NCI-H187 (cell line): ENCODE measurements at places on chromosomes 6 and 20.

- no peak for DNase-seq
Observed at GRCh38 chr6:43766964-43767461, 3.0 kb upstream of the VEGFA start.

DNA sequence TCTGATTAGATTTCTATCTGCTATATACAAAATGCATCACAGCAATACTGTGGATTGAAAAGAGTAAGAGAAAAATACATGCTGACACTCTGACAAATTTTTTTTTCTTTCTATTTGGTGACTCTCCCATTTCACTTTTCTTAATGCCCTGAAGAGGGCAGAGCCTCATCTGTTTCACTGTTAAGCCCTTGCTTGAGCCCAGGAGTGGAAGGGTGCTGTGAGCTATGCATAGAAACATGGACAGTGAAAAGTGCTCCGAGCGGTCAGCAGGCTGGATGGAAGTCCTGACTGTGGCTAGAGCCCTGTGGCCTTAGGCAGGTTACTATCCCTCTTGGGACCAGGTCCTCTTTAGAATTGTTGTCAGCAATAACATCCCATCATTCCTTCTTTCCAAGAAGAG lies 17.4 kb upstream of the CSE1L start:
- DNase-seq: no peak

DNA sequence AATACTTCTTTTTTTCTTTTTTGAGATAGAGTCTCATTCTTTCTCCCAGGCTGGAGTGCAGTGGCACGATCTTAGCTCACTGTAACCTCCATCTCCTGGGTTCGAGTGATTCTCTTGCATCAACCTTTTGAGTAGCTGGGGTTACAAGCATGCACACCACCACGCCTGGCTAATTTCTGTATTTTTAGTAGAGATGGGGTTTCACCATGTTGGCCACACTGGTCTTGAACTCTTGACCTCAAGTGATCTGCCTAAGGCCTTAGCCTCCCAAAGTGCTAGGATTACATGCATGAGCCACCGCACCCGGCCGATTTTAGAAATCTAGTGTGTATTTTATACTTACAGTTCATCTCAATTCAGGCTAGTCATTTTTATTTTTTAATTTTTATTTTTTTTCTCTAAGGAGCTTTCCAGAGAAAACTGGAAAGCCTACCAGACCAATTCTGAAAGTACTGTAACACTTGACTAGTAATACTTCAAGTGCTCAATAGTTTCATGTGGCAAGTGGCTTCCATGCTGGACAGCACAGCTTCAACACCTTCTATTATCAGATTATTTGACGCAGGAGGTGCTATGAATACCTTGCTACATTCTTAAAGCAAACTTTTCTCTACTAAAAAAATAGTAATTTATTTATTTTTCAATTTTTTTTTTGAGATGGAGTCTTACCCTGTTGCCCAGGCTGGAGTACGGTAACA lies 25.0 kb downstream of the POLR1C start:
- DNase-seq: no peak

GRCh38 chr6:11586536-11586935 lies 49.0 kb downstream of the TMEM170B start:
- no peak for DNase-seq

- no peak for DNase-seq
Observed at GRCh38 chr6:3873051-3873450, 23.9 kb downstream of the FAM50B start.

DNA sequence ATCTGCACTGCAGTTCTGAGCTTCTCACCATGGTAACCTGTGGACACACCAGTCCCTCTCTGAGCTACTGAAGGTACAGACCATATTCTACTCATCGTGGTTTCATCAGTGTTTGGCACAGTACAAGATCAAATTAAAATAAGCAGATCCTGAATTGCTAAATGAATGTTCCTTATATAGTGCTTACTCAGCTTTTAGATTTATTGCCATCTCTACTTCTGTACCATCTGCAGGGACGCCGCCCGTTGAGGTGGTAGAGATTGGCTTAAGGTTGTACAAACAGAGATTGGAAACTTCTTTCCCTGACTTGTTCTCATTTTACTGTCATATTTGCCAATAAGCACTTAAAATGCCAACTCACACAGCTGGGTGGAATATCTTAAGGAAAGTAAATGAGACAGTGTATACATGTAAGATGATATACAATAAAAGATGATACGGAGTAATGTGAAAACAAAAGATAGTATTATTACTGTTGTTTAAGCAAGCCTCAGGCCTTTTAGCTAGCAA lies 223.4 kb upstream of the FOXQ1 start:
- no peak for DNase-seq

GRCh38 chr20:496126-496696 lies 33.9 kb upstream of the TBC1D20 start:
- no peak for DNase-seq

DNA sequence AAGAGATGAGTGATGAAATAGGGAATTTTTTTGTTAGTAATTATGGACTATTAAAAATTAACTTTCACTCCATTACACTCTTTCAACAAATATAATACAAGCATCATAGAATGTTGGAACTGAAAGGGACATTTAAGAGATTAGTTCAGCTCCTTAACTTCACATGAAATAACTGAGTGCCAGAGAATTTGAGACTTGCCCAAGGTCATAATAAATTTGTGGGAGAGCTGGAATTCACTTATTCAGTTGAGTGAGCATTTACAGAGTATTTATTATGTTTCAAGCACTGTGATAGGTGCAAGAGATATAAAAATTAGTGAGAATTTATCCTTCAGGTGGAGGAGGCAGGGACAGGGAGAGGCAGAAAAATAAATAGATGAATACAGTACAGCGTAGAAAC lies 154.6 kb downstream of the KCNQ5 start:
- DNase-seq: no peak

GRCh38 chr6:82220167-82220566 lies 27.4 kb downstream of the IBTK start:
- no peak for DNase-seq

DNA sequence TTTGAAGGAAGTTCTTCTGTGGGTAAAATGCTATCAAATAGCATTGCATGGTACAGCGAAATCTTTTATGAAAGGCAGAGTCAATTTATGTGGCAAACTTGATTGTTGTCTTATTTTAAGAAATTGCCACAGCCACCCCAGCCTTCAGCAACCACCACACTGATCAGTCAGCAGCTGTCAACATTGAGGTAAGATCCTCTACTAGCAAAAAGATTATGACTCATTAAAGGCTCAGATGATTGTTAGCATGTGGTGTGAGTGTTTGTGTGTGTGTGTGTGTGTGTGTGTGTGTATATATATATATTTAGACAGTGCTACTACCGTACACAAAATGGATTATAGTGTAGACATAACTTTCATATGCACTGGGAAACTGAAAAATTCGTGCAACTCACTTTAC lies 27.8 kb downstream of the LRRN4 start:
- DNase-seq: no peak

- no peak for DNase-seq
Observed at GRCh38 chr6:143700684-143701348, 23.1 kb downstream of the PHACTR2 start.

GRCh38 chr6:137871291-137871690 lies 4.2 kb downstream of the TNFAIP3 start:
- DNase-seq: no peak

DNA sequence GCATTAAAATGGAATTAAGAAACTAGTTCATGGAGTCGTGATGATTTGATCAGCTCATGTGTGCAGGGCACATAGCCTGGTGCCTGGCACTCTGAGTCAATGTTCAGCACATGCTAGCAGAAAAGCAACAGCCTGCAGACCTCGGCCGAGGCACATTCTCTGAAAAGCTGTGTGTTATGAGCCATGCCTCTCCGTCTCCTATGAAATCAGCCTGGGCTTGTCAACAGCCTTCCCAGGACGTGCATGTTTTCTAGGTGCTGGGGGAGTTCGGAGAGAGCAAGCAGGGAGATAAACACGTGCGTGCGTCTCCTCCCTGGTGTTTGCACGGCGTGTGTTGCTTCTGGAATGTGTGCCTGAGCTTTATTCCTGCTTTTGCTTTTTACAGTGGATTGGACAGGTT lies 207.8 kb upstream of the KCNG1 start:
- DNase-seq: no peak

DNA sequence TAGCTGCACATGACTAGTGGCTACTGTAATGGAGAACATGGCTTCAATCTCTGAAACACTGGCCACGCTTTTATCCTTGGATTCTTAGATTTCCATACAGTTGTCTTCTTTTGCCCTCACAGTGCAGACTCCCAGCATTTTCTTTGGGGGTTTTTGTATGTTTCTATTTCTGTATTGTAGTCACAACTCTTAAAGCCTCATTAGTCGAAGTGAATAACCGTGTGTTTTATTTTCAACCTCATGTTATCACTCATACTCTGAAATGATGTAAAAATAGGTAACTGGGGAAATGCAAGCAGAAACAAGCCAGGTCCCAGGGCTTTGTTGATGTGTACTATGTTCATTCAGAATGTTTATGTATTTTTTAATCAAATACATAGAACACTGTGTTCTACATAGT lies 162.9 kb downstream of the JARID2 start:
- no peak for DNase-seq

DNA sequence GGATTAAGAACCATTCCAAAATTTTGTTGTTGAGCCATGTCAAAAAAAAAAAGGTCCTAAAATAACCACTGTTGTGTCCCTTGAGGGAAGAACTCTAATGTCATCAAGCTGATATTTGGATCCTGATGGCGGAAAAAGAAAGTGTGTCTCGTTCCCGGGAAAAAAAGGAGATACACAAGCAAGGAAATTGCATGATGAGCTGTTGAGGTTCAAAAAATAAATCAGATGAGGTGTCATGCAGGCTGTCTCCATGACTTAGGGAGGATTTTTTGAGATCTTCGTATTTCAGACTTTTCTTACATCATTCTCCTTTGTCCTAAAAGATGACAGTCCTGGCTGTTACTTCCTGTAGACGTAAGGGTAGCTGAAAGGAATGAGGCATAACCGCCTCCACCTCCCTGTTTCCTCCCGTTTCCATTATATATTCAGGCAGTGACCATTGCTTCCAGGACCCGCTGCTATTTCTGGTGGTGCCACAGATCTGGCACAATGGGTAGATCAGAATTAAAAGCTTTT lies 117.3 kb upstream of the TNFAIP3 start:
- no peak for DNase-seq

- DNase-seq: no peak
Observed at GRCh38 chr6:97771372-97771771, 488.4 kb upstream of the MMS22L start.

DNA sequence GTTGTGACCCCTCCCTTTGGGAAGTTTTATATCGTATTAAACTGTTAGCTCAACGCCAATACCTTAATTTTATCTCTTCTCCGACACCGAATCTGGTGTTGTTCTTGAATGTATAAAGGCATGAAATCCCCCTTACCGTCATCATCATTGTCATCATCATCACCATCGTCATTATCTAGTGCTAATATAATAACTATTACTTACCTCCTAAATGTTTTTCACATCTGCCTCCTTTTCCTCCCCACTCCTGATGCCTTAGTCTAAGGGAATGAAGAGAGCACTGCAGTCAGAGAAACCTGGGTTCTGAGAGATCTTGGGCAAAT lies 677 bp upstream of the ZBTB24 start:
- DNase-seq: no peak

DNA sequence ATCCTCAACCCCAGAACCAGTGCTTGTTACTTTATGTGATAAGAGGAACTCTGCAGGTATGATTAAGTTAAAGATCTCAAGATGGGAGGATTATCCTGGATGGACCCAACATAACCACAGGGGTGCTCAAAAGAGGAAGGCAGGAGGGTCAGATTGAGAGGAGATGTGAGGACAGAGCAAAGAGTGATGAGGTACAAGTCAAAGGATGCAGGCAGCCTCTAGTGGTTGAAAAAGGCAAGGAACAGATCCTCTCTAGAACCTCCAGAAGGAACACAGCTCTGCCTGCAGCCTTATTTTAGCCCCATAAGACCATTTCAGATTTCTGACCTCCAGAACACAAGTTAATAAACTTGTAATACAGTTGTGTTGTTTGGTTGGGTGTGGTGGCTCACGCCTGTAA lies 41.2 kb downstream of the PDSS2 start:
- no peak for DNase-seq

GRCh38 chr20:63248835-63249591 lies 5.2 kb downstream of the NKAIN4 start:
- DNase-seq: no peak

GRCh38 chr6:14593286-14593685 lies 475.7 kb downstream of the CD83 start:
- no peak for DNase-seq

- DNase-seq: no peak
Observed at GRCh38 chr20:45985573-45985972, 13.6 kb upstream of the ZNF335 start.

GRCh38 chr6:47163536-47163935 lies 121.4 kb upstream of the ADGRF1 start:
- no peak for DNase-seq

DNA sequence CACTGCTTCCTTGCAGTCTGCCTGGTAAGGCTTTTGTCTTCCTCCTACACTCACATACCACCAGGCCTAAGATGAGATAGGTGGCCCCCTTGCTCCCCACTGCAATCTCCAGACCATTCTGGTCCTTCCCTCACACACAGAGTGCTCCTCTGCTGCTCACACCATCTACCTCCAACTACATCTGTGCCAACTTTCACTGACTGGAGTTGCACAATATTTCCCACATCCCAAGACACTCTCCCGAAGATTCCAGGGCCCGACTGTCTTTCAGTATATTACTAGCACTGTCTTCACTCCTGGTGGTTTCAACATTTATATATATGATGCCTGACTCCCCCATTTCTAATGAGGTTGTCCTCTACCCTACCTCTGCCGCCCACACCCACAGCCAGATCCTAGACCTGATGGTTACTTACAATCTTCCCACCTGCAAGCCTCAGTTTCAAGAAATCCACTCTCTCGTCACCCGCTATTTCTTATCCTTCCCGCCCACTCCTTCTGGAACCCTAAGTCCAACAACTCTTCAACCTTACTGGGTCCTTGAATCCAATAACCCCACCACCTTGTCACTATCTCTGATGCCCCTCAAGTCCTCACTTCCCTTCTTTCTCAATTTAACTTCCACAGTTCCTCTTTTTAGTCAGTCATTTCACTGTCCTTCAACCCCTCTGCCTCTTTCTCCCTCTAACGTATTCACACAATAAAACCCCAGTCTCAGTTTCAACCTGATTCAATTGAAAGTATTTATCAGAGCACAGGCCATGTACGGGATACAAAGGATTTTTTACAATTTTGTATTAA lies 21.6 kb downstream of the RALGAPA2 start:
- DNase-seq: no peak

DNA sequence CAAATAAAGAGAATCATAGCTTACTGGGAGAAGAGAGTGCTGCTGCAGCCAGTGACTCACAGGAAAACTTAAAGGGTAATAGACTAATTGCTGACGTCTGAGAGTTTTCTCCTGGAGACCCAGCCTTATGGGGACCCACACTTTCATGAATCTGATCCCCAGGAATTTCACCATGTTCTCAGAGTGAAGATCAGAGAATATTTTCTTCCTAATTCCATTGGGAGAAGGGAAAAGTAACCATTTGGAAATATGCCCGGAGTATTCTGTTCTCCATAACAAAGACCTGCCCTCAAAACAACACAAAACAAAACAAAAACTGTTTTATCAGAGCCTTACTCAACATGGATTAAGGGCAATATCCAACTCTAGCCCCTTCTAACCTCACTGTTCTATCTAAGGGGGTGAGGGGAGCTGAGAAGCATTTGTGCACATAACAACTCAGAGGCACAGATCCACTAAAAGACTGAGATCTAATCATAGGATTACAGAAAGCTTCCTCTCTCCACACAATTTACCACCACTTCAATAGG lies 168.2 kb upstream of the SSTR4 start:
- DNase-seq: no peak

GRCh38 chr20:37786043-37786442 lies 92.2 kb downstream of the CTNNBL1 start:
- no peak for DNase-seq

- no peak for DNase-seq
Observed at GRCh38 chr20:7829776-7830175, 110.5 kb downstream of the HAO1 start.
